ENCODE measurements at places on chromosomes 2 and 18.

- DNase-seq: peak; percentile 53
Observed at GRCh38 chr2:112482309-112483041, 519 bp downstream of the TTL start.

GRCh38 chr2:86768189-86768949, 22.3 kb downstream of the CD8A start:
- DNase-seq: no peak

- DNase-seq: no peak
Observed at GRCh38 chr2:221125691-221126090, 446.4 kb downstream of the EPHA4 start.

DNA sequence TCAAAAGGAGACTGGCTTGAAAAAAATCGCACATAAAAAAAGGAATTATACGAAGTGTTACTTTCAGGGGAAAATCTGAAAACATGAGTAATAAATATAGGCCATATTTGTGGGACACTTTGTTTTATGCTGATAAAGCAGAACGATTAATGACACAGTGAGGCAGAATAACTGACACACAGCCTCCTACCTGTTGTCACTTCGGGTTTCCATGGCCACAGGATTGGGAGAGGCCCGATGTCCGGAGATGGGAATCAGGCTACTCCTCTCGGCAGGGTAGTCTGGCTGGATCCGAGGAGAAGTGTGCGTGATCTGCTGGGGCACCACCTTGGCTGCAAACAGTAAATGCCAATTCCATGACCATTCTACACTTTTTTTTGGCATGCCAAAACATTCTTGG, 31.7 kb downstream of the SAP130 start:
- DNase-seq: no peak

DNA sequence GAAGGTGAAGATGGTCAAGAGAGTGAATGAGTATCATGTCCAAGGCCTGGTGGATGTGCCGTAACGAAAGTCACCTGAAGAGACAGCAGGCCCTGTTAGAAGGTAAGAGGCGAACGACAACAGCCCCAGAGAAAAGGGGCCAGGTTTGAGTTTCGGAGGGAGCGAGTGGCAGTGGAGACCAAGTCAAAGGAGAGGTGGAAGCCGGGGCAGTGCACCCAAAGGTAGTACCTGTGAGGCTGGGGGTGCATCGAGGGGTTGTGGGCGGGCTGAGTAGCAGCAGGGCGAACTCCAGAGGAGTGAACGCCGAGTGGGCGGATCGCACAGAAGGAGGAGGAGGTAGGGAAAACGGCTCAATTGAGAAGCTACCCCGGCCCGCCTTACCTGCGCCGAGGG, 358 bp downstream of the USP37 start:
- DNase-seq: no peak
